NCI-H510A (cell line): ENCODE measurements at places on chromosomes 16 and 17.

DNA sequence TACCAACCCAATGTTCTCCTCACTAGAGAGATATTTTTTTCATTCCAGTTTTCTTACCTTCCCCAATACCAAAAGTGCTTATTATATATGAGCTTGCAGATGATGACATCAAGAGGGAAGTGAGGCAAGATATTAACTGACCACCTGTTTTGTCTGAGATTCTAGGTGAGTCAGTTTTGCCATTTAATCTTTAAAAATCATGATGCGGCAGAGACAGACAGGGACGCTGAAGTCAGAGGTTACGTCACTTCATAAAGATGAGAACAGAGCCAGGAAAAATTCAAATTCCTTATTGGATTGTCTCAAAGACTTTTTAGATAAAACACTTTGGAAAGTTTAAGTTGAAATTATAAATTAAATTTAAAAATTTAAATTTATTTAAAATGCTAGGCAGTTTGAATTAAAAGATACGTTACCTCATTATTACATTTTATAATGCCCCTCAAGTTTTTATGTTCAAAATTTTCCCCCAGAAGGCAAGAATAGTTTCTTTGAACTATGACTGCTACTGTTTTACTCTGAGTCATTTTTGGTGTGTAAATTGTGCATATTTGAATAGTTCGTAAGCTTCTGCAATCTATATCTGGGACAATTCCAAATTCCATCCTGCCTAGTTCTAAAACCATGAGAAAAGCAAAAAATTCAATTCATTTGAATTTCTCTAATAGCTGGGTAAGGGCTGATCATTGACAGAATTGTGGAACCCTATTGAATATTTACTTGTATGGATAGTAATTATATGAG is 839.6 kb upstream of the GOT2 start:
- DNase-seq: no peak

DNA sequence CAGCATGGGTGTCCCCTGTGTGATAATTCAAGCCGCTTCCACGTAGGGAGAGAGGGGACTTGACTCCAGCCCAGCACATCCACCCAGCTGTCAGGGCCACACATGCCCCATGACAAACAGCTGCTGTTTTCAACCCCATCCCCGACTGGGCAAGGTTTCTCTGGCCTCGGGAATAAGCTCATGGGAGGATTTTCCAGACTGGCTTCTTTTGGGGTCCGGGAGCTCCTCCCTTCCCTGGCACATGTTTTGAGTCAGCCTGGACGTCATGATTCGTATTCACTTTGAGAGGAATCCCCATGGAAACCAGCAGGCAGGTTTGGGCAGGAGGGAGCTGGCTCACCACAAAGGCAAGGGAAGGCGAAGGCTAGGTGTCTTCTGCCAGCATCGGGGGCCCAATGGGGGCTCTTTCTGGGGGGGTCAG is 156.4 kb downstream of the CMIP start:
- DNase-seq: no peak

DNA sequence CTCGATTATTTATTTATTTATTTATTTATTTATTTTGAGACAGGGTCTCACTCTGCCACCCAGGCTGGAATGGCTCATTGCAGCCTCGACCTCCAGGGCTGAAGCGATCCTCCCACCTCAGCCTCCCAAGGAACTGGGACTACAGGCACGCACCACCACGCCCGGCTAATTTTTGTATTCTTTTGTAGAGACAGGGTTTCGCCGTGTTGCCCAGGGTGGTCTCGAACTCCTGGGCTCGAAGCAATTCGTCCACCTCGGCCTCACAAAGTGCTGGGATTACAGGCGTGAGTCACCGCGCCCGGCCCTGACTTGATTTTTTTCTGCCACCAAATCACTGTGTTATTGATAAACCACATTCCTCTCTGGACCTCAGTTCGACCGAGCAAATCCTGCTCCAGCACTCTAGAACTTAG is 758 bp upstream of the RPL23A start:
- DNase-seq: no peak

DNA sequence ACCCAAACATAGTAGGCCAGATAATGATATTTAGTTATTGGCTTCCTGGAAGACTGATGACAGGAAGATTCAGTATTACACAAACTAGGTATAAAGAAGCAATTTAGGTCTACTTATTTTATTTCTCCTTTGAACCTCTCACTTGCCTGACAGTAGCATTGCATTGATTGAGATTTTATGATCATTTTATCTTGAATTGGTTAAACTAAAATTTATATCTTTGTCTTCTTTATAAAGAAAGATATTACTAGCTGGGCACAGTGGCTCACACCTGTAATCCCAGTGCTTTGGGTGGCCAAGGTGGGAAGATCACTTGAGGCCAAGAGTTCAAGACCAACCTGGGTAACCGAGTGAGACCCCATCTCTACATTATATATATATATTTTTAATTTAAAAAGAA is 14.4 kb downstream of the HLF start:
- no peak for DNase-seq

- DNase-seq: no peak
These were observed 20.5 kb downstream of the JPH3 start for GRCh38 chr16:87622756-87623319.

- DNase-seq: no peak
These were observed 58.2 kb downstream of the IGF2BP1 start for GRCh38 chr17:49055181-49055927.

DNA sequence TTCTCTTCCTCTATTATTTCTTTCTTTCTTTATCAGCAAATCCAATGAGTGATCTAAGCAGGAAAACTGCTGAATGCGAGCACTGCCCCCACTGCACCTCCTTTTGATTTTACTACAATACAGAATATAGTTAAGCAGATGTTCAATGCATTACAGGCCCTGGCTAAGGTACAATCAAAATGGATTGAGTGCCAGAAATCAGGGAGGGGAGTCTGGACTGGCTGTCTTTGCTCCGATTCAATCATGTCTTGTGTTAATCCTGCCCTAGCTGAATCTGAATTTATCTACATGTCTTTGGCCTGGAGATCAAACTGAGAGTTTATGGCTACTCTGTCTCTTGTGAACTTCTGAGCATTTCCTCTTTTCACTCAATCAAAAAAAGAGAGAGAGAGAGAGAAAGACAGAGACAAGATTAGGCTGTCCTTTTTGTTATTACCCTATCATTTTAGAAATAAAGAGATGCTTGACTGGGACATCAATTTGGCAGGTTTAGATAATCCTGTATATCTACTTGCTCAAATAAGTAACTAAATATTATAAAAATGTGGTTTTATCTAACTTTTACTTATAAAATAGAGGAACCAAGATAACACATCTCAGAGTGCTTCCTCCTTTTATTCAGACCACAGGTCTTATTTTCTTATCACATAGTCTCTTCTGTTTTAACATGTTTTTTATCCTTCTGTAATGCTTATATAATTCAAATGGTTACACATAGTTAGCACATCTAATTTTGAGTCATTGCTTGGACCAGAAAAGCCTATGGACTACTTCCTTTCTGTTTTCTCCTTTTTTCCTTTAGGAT is 656.2 kb downstream of the KCNJ2 start:
- DNase-seq: no peak
